ENCODE measurements at places on chromosomes 7 and 10.

DNA sequence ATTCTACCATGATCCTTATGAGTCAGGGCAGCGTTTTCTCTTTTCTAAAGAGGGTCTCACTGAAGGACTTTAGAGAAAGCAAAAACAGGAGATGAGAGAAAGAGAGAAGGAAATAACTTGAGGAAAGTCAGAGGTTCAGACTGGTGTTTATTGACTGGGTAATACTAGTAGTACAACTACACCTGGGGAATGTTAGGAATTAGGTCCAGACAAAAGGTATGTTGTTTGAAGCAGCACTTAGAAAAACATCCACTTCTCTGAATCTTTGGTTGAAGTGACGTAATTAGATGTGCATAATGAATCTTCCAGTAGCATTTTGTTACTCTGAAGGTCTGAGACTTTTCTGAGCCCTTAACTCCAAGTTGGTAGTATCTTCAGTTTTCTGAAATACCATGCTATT lies 380.3 kb upstream of the LRGUK start:
- no peak for DNase-seq

GRCh38 chr10:110446954-110447608 lies 50.6 kb upstream of the DUSP5 start:
- peak; percentile 73 for DNase-seq

GRCh38 chr10:76885816-76886215 lies 751.8 kb downstream of the KCNMA1 start:
- no peak for DNase-seq

- no peak for DNase-seq
These were observed 158.6 kb downstream of the GRK5 start for GRCh38 chr10:119365773-119366599.

DNA sequence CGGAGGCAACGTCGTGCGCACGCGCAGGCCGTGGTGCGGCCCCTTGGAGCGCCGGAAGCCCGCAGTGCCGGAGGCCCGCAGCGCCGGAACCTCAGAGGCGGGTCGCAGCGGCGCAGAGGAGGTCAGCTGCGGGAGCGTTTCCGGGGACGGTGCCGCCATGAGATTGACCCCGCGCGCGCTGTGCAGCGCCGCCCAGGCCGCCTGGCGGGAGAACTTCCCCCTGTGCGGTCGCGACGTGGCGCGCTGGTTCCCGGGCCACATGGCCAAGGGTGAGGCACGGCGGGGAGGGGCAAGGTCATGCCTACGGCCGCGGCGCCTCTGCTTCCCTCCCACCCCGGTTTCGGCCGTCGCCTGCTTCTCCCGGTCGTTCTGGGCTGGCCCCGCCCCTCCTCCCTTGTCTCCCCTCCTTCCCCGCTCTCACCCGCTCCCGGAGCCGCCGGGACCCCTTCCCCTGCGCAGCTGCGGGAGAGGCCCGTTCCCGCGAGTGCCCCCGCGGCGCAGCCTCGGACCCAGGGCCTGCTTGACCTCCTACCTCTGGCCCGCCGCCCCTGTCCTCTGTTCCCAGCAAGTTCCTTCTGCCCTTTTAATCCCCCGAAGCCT lies at the start of gene MTG1:
Gene MTG1, plus strand, starts transcription at position 94 of the 600 bp plus-strand sequence. Its CDS starts 64 bp downstream, at position 158.
- peak; percentile 69 for DNase-seq

- DNase-seq: no peak
These were observed 421.1 kb downstream of the GLRX3 start for GRCh38 chr10:130557181-130557845.

DNA sequence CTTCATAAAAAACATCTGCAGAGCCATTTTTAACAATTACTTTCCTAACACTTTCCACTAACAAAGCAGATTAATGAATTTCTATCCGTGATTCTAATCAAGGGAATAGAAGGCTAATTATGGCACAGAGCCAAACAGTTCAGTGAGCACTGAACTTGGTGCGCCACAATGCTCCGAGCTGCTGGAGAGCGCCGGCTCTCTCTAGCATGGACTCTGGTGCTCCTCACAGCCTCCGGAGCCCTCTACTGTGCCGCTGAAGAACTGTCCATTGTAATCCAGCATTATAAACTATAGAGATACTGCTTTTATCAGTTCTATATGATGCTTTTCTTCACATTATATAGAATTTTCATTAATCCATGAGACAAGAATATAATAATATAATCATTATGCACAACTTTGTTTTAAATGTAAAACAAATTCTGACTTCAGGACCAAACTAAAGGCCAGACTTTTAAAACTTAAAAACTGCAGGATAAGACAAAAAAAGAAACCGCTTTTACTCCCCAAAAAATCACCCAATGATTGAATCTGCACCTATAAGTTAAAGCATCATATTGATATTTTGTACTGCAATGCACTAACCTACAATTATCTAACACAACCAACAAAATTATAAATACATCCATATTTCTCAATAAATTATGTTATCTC lies 123.6 kb downstream of the RNF32 start:
- peak; percentile 51 for DNase-seq

- DNase-seq: no peak
These were observed 181.5 kb upstream of the HPS1 start for GRCh38 chr10:98628206-98628605.

- peak; percentile 65 for DNase-seq
These were observed 127.1 kb downstream of the KMT2E start for GRCh38 chr7:105141068-105141467.

DNA sequence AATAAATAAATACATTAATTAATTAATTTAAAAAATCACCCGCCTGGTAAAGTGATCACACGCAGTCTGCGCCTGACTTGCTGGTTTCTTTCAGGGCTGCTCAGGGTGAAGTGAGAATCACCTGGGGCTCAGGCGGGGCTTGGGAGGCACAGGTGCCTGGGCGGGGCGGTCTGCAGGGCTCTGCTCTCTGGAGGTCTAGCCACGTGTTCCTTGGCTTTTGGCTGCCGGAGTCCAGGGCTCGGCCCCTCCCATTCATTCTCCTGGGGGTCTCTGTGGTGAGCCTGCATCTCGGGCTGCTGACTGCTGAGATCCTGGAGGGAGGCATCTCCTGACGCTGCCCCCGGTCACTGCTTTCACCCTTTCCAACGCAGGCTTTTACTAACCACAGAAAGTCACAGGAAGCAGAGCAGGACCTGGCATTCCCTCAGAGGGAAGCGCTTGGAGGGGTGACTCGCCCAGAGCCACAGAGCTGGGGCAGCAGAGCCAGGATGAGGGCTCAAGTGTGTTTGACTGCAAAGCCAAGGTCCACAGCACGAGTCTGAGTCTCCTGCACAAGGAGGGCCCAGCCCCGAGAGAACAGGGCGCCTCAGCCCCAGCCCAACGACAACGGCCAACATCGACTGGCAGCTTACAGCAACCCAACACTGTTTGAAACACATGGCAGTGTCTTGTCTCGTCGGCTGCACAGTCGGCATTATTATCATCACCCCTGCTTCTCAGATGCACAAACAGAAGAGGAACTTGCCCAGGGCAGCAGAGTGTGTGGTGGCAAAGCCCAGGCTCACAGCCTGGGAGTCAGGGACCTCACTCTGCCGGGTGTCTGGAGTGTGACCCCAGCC lies 22.4 kb upstream of the MNX1 start:
- DNase-seq: no peak

DNA sequence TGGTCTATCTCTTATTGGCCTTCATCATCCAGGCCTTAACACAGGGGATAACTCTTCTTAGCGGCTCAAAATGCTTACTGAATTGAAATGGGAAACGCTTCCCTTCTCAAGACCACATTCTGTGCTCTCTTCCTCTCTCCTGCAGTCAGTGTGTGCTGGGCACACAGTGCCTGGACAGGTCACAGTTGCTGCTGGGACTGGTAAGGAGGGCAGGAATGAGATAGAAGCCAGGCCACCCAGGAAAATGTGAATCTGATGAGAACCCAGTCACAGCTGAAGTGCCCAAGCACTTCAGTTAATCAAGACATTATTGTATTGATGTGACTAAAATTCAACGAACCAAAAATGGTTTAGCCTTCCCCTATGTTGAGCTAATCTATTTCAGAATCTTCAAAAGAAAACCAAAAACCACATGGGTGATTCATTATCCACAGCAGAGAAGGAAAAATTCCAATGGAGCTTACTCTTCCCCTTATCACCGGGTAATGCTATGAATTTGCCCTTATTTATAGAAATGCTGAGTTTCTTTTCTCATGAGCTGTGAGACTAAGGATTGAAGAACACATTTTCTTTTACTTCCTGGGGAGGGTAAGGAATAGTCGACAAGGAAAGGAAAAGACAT lies 41.2 kb upstream of the PLPP4 start:
- DNase-seq: no peak

DNA sequence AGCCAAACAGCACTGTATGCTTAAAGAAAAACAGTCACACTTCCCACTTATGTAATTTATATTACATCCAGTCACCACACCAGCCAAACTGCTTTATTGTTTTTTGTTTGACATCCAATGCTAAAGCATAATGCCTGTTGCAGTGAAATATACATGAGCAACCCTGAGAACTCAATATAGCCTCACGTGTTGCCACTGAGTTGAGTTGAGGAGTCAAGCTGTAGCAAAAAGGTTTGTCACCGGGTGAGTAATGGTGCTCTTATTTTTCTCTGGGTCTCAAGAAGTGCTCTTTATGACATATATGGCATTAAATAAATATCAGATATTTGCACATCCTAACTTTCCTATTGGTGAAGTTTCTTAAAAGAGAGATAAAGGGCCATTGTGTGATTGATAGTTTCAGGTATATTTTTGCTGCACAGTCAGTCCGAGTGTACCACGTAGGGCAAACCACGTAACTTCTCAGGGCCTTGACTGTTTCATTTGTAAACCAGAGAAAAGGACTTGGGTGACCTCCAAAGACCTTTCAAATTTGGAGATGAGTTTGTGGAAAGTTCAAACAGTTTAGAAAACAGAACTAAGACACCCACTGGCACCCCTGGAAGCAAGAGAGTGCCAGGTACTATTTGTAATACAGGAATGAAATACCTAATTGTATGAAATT lies 168.5 kb downstream of the CFTR start:
- no peak for DNase-seq

DNA sequence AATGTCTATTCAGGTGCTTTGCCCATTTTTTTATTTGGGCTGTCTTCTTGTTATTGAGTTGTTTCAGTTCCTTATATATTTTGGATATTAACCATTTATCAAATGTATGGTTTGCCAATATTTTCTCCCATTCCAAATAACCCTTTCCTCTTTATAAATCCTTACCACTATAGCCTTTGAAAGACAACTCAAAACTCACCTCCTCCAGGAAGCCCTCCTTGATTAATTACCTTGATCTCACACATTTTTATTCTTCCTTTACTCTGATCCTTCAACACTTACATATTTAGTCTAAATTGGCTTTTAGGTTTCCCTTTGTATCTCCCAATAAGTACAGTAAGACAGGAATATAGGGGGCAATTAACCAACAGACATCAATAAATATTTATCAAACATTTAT lies 42.9 kb downstream of the NRCAM start:
- DNase-seq: no peak

- no peak for DNase-seq
These were observed 84.7 kb downstream of the NRP1 start for GRCh38 chr10:33249659-33250345.

GRCh38 chr10:74983383-74983782 lies 128.1 kb upstream of the SAMD8 start:
- DNase-seq: no peak

- no peak for DNase-seq
These were observed 26.9 kb downstream of the ADCY1 start for GRCh38 chr7:45601094-45601493.

DNA sequence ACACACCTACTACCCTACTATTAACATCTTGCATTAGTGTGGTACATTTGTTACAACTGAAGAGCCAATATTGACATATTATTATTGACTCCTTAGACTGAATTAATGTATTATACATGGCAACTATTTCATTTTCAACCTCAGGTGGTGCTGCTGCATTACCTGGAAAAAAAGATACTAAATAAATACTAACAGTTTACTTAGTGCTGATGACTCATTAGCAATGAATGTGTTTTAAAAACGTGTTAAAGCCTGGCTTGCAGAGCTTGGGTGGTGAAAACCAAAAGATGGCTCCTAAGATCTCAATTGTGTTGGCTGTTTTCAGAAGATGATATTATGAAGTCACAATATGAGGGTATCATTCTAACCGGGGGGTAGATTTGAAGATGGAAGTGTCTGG lies 34.8 kb downstream of the CFAP43 start:
- no peak for DNase-seq

GRCh38 chr7:118312966-118313365 lies 88.5 kb downstream of the ANKRD7 start:
- no peak for DNase-seq

DNA sequence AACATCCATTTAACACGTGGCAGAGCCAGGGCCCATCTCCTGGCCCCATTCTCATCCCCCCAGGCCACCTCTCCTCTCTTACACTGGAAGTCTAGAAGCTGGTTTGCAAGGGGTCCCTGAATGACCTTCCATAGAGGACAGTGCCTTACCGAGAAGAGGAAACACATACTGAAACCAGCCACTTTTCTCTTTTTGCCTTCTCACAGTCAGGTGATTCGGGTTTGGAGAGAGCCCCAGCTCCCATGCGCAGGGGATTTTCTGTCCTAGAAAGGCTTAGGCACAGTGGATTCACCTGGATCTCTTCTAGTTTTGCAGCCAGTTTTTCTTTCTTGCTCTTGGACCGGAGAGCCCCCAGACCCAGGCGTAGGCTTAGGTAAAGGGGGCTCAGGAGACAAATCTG lies 334.1 kb upstream of the C7orf33 start:
- no peak for DNase-seq

DNA sequence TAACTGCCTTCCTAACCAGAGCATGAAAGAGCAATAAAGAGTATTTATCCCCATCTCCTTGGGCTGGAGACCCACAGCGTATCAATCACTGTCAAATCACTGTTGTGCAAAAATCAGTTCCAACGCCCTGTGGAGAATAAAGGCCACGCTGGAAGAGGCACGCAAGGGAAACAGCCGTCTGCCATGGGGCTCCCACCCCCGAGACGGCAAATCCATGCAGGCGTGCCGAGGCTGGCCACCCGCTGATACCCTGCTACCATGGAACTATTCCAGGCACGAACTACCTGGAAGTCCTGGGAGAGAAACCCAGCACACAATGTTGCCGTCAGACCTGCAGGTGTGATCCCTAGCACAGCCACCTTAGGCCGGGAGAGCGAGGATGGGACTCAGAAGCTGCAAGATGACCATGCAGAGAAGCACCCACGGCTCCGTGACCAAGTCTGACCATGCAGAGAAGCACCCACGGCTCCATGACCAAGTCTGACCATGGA lies 185.3 kb downstream of the DIP2C start:
- no peak for DNase-seq

GRCh38 chr7:49763791-49764190 lies 9.6 kb upstream of the VWC2 start:
- no peak for DNase-seq

DNA sequence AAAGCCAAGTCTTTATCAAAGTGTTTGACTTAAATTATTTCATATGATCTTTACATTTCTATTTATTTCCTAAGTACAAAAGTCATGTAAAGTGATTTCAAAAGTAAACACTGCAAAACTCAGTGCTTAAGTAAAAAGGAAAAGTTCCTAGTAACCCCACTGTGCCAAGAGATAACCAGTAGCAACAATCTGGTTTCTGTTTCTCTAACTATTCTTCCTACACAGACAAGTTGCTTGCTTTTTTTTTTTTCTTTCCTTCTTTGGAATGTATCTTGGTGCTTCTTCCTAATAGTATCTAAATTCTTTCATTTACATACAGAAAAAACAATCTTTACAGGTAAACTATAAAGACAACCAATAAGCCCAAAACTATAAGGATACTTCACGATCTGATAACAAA lies 3.1 kb downstream of the JCAD start:
- DNase-seq: no peak

- DNase-seq: no peak
These were observed 139.3 kb upstream of the WDR11 start for GRCh38 chr10:120711860-120712259.

- DNase-seq: no peak
These were observed 11.1 kb upstream of the SGCE start for GRCh38 chr7:94666879-94667587.

All from AG04450 (cell line).